ENCODE measurements at places on chromosomes 7 and 10.

DNA sequence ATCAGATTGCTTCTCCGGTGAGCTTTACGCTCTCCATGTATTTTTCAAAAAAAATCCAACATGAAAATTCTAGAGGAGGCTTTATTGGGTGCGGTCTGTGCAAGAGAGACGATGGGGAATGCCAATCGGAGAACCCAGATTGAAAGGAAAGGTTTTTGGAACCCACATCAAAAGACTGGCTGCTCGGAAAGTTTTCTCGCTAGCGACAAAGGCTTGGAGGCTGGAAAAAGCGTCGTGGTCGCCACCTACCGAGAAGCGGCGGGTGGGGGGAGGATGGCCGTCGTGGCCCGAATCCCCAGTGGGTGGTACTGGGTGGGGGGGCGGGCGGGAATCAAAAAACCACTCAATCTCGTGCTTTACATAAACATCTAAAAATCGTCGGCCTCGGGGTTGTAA lies 1.1 kb upstream of the GTF2I start:
- DNase-seq = no peak

DNA sequence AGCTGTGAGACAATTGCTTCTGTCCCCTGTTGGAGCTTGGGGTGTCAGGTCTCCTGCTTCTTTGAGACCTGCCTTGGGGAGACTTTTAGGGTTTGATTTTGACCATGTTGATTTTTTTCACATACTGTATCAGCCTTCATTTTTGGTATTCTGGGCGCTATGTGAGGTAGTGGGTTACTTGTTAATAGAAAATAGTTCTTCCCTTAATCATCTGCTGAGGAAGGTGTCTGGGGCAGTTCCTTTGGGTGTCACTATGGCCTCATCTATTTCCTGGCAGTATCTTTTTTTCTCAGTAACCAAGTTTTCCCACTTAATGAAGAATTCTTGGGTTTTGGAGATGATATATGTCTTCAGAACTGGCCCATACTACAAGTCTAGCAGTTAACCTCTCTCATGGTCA lies 4.6 kb upstream of the NOLC1 start:
- DNase-seq = no peak

GRCh38 chr7:107079212-107079940 lies 34.9 kb downstream of the PRKAR2B start:
- no peak for DNase-seq

GRCh38 chr10:75959209-75959608 lies 527.8 kb downstream of the LRMDA start:
- no peak for DNase-seq

DNA sequence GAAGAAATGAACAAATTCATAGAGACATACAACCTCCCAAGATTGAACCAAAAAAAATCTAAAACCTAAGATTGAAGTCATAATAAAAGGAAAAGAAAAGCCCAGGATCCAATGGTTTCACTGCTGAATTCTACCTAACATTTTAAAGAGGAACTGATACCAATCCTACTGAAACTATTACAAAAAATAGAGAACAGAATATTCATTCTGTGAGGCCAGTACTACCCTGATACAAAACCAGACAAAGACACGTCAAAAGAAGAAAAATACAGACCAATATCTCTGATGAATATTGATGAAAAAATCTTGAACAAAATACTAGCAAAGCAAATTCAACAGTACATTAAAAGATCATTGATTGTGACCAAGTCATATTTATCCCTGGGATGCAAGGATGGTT lies 128.5 kb upstream of the STEAP1 start:
- DNase-seq = no peak

DNA sequence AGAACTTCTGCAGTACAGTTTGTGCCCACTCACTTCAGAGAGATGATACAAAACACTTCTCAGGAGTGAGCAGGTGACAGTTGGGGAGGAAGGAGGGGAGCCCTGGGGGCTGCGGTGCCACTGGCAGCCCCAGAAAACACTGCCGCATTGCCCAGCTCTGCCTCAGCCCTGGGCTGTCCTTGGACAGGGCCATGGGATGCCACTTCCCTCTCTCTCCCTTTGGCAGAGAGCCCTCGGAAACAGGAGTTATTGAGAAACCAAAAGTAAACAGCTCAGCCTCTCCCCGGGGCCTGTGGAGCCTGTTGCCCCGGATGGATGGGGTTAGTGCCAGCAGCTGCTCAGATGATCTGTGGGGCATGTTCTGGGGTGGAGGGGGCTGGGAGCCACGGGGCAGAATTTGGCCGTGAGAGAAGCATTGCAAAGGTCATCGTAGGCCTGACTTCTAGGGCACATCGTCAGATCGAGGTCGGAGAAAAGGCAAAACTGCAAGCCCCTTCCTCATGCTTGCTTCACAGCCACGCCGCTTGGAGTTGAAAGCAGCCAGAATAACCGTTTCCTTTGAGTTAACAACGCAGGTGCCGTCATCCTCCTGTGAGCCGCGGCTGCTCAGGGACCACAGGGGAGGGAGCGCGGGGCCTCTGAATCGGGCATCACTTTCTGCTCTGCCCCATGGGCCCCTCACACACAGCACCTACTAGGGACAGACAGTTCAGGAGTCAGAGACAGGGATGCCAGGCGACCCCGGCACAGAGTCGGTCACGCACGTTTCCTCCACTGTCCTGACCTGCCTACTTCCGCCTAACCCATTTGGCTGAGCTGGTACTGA lies 256.4 kb downstream of the CAMK1D start:
- DNase-seq = peak; percentile 16

DNA sequence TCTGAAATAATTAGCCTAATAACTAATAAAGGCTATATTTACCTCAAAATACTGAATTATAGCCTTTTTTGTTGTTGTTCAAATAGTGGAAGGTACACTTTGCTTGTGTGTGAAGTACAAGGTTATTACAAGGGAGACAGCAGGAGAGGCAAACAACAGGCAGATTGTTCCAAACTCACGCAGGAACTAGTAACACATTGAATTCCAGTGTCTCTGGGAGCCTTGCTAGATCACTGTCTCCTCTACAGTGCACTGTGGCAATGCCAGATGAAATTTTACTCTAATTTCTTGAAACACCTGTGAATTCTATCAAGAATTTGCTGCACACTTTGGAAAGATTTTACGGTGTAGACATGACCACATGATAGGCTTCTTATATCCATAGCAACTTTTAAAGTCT lies 112.6 kb downstream of the MDFIC start:
- DNase-seq = no peak

GRCh38 chr10:14022052-14022451 lies 308.7 kb downstream of the FRMD4A start:
- DNase-seq = no peak

- no peak for DNase-seq
Observed at GRCh38 chr7:134374291-134374690, 57.6 kb upstream of the SLC35B4 start.

DNA sequence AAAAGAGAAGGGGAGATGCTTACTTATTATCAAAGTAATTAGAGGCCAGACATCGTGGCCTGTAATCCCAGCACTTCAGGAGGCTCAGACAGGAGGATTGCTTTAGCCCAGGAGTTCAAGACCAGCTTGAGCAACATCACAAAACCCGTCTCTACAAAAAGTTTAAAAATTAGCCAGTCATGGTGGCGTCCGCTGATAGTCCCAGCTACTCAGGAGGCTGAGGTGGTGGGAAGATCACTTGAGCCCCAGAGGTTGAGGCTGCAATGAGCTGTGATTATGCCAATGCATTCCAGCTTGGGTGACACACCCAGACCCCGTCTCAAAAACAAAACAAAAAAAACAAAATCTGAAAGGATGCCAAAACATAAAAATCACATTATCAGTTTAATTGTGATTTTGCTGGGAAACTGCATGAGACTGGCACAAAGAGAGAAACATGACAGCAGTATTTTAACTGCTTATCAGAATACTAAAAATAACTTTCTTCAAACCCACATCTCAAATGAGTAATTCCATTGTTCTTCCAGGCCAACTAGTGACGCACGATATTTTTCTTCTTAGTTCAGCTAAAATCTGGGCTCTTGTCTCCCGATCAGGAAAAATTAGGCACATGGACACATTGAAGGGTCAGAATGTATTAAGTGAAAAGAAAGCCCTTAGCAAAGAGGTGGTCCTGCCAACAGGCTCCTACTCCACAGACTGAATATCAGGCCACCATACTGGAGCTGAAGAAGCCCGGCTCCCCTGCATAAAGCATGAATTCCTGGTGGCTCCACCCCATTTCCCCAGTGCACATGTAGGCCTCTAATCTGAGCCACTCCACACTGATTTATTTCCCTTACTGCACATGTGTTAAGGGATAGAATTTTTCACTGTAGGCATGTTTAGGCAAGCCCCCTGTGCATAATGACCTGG lies 9.6 kb upstream of the CCM2 start:
- DNase-seq = no peak

GRCh38 chr7:117560030-117560429 lies 80.2 kb downstream of the CFTR start:
- no peak for DNase-seq

GRCh38 chr10:124992462-124993344 lies 50.8 kb downstream of the ZRANB1 start:
- no peak for DNase-seq

- no peak for DNase-seq
Observed at GRCh38 chr7:974172-974571, 1.2 kb downstream of the COX19 start.

DNA sequence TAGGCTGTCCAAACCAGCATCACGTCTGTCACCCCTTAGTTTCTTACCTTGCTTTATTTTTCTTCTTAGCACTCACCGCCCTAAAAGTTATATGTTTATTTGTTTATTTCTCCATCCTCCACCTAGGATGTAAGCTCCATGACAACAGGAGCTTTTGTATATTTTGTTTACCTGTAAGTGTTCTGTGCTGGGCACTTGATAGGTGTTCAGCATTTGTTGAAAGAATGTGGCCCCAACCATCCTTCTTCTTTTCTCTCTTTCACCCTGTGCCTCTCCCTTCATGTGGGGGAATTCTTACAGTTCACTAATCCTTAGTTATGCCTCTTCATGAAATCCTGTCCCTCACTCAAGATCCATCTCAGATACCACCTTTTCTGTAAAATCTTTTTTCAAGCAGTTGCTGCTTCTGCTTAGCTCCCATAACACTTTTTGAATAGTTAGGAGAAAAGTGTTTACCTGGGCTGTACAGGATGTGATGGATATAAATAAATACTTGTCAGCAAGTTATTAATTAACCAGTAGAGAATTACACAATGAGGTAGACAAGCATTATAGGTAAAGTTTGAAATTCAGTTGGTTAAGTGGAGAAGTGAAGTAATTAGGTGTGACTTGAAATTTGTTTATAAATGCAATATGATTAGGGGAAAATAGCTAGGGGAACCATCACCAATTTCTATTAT lies 9.7 kb downstream of the AHR start:
- no peak for DNase-seq

Data from esophagus squamous epithelium (tissue), 5 donors.